ENCODE measurements at places on chromosomes 7 and 10.

GRCh38 chr7:158443014-158443687, 144.5 kb downstream of the PTPRN2 start:
- H3K27ac ChIP-seq: no peak overlapping the region
- no peaks in the 10 kb centered on the region for H3K36me3 ChIP-seq
- DNase-seq: no peak
- no peaks in the 10 kb centered on the region for H3K27me3 ChIP-seq

DNA sequence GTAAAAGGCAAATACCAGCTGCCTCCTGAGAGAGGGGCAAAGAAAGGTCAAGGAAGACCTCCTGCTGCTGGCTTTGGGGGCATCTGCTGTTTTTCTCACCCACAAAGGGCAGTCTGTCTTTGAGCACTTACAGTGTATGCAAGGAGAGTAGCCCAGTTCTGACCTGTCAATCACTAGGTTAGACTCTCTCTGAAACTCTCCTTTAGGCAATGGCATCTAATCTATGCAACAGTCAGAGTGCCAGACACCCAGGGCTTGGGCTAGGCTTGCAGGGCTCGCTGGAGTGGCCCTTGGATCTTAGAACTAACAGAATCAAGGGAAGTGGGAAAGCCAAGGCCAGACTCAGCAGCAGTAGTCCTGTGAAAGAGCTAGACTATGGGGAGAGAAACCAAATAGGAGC, 522.9 kb downstream of the NRG3 start:
- H3K27ac ChIP-seq: no peak overlapping the region
- no peak overlapping the region for H3K4me3 ChIP-seq
- H3K27me3 ChIP-seq: no peaks in the 10 kb centered on the region
- H3K36me3 ChIP-seq: no peaks in the 10 kb centered on the region
- H3K4me1 ChIP-seq: no peaks in the 10 kb centered on the region

DNA sequence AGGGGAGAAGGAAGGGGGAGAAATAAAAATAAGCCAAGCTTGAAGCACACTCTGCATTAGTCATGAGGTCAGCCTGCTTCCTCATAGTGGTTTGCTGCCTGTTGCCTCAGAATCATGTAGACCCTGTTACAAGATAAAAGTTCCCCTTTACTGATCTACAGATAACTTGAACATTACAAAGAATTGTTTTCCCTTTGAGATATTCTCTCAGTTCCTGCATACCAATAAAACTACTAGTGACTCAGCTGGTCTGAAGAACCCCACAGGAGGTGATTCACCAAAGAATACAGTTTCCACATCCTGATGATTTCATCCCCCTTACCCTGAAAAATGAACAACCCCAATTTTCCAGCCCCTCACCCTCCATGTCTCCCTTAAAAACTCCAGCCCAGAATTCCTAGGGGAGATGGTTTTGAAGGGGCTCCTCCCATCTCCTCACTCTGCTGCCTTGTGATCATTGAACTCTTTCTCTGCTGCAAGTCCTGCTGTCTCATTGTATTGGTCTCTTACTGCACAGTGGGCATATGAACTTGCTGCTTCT, 31.5 kb upstream of the NRP1 start:
- no peak overlapping the region for H3K4me3 ChIP-seq
- H3K27me3 ChIP-seq: no peaks in the 10 kb centered on the region
- H3K36me3 ChIP-seq: no peaks in the 10 kb centered on the region
- no peaks in the 10 kb centered on the region for H3K4me1 ChIP-seq
- H3K27ac ChIP-seq: peak overlapping the region; percentile 86
- peak; percentile 77 for DNase-seq

DNA sequence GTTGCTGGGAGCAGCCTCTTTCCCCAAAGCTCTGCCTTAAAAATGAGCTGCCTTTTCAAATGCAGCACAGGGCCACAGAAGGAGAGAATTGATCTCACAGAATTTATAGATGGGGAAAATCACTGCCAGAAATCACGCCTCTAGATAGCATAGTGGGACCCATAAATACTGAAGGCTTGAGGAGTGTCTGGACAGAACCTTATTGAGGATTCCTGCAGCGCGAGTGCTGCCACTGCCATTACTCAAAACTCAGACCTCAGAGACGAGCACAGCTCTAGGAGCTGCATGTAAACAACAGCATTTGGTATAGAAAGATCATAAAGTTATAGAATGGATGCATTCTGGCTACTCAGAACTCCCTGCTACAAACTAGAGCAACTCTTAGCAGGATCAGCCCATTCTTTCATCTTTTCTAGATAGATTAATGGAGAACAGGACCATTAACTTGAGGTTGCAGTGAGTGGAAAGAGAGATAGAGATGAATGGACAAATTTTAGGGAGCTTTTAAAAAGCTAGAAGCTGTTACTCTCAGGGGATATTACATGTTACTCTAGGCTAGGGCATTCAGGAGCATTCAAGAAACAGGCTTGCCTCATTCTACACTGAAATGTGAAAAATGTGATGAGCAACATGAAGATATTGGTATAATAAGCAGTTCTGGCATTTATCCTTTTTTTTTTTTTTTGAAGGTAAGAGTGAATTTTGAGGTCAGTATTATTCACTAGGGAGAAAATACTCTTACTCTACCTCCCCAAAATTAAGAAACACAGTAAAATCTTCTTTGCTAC, 267.2 kb upstream of the SLC26A5 start:
- H3K27me3 ChIP-seq: no peaks in the 10 kb centered on the region
- H3K36me3 ChIP-seq: no peaks in the 10 kb centered on the region
- H3K4me1 ChIP-seq: no peaks in the 10 kb centered on the region
- H3K4me3 ChIP-seq: no peak overlapping the region
- H3K27ac ChIP-seq: no peak overlapping the region

- H3K36me3 ChIP-seq: no peaks in the 10 kb centered on the region
- peaks cover 8% of the 10 kb centered on the region for H3K27me3 ChIP-seq
- H3K4me3 ChIP-seq: no peak overlapping the region
- no peaks in the 10 kb centered on the region for H3K4me1 ChIP-seq
- peak; percentile 22 for DNase-seq
- H3K27ac ChIP-seq: no peak overlapping the region
Observed at GRCh38 chr10:112307358-112308124, 24.3 kb downstream of the TECTB start.

DNA sequence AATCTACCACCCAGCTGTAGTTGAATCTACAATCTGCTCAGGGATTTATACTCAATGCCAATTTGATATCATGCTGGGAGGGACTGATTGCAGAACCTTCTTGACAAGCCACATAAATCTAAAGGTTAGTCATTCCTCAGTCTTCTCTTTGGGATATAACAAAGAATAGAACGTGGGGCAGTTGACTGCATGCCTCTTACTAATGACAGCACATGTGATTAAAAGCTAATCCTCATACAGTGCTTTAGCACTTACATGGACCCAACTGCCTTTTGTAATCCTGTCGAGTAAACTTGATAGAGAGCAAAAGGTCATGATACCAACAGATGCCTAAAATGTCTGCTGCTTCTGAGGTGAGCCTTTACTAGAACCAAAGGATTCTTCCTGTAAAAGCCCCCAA, 12.3 kb downstream of the KLHL7 start:
- H3K27ac ChIP-seq: no peak overlapping the region
- no peaks in the 10 kb centered on the region for H3K36me3 ChIP-seq
- H3K27me3 ChIP-seq: no peaks in the 10 kb centered on the region
- peaks cover 4% of the 10 kb centered on the region for H3K4me1 ChIP-seq
- no peak overlapping the region for H3K4me3 ChIP-seq

DNA sequence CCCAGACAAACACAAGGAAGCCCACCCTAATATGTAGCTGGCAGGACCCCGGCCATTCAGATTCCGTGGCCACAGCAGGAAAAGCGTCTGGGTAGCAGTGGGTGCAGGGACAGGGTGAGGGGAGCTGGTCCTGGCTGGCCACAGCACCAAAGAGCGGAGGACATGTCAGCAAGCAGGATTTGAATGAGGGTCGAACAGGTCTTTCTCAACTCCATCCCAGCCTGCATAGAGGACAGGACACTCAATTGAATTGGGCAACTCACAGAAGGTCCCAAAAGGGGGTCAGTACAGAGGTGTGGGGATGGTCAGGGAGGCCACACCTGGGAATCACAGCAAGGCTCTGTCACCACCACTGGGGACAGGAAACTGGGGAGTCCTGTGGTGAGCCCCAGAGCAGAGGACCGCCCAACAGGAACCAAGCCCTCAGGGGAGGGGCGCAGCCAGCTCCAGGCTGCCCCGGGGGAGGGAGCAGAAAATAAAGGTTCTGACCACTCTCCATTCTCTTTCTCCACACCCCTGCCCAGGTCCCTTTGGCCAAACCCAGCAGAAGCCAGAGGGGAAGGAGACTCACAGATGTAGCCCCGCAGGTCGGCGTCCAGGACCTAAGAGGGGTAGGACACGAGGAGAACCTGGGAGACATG, 108.7 kb upstream of the PPP2R2D start:
- no peak for DNase-seq
- no peaks in the 10 kb centered on the region for H3K4me1 ChIP-seq
- no peaks in the 10 kb centered on the region for H3K27me3 ChIP-seq
- no peak overlapping the region for H3K4me3 ChIP-seq

GRCh38 chr10:130921911-130922440, 389.5 kb downstream of the TCERG1L start:
- no peak overlapping the region for H3K4me3 ChIP-seq
- DNase-seq: no peak
- H3K36me3 ChIP-seq: no peaks in the 10 kb centered on the region
- no peak overlapping the region for H3K27ac ChIP-seq
- H3K4me1 ChIP-seq: no peaks in the 10 kb centered on the region

DNA sequence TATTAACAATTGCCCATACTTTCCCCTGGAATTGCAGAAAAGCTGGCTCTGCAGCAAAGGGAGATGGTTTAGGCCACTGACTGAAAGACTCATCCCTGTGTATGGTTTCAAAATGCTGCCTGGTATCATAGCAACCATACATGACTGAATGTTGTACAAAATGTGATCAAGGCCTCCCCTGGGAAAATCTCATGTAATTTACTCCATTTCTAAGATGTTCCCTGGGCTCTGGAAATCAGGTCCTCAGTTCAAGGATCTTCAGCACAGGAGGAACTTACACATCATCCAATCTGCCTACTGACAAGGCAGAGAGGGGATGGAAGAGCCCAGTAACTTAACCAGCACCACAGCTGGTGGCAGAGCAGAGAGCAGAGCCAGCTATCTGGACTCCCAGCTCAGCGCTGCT, 111.8 kb downstream of the JAZF1 start:
- peaks cover 3% of the 10 kb centered on the region for H3K36me3 ChIP-seq
- DNase-seq: peak; percentile 82
- H3K4me1 ChIP-seq: peaks cover 3% of the 10 kb centered on the region
- H3K4me3 ChIP-seq: no peak overlapping the region
- no peaks in the 10 kb centered on the region for H3K27me3 ChIP-seq

- H3K27me3 ChIP-seq: peaks cover 9% of the 10 kb centered on the region
- no peak overlapping the region for H3K27ac ChIP-seq
- H3K36me3 ChIP-seq: no peaks in the 10 kb centered on the region
- no peak for DNase-seq
- no peak overlapping the region for H3K4me3 ChIP-seq
Observed at GRCh38 chr7:142871260-142872105, 14.1 kb downstream of the TRPV6 start.

- peak overlapping the region; percentile 93 for H3K27ac ChIP-seq
- H3K4me1 ChIP-seq: peaks cover 7% of the 10 kb centered on the region
- H3K4me3 ChIP-seq: peak overlapping the region; percentile 65
- H3K36me3 ChIP-seq: no peaks in the 10 kb centered on the region
- H3K27me3 ChIP-seq: no peaks in the 10 kb centered on the region
Observed at GRCh38 chr10:17062955-17063484, 66.6 kb downstream of the CUBN start.

DNA sequence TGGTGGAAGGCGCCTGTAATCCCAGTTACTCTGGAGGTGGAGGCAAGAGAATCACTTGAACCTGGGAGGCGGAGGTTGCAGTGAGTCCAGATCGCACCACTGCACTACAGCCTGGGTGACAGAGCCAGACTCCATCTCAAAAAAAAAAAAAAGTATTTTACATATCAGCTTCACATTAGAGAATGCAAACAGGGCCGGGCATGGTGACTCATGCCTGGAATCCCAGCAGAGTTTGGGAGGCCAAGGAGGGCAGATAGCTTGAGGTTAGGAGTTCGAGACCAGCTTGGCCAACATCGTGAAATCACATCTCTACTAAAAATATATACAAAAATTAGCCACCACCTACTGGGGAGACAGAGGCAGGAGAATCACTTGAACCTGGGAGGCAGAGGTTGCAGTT, 31.6 kb downstream of the USP54 start:
- no peak overlapping the region for H3K4me3 ChIP-seq
- DNase-seq: no peak
- no peak overlapping the region for H3K27ac ChIP-seq
- peaks cover 1% of the 10 kb centered on the region for H3K4me1 ChIP-seq

DNA sequence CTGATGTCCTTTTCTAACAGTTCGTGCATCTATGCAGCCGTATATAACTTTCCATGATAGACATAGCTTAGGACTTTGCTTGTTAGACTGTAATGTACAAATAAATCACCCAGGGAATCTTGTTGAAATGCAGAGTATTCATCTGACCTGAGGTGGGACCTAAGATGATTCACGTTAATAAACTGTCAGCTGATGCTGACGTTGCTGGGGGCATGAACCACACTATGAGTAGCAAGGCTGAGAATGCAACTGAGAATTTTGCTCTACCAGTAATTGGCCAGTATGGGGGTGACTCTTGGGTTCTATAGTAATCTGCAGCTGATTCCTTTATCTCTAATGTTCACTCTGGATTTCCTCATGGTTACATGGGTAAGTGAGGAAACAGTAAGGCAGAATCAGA, 130.1 kb upstream of the MALRD1 start:
- H3K4me1 ChIP-seq: peaks cover 5% of the 10 kb centered on the region
- no peaks in the 10 kb centered on the region for H3K27me3 ChIP-seq
- no peak for DNase-seq
- H3K4me3 ChIP-seq: no peak overlapping the region
- H3K27ac ChIP-seq: peak overlapping the region; percentile 73

DNA sequence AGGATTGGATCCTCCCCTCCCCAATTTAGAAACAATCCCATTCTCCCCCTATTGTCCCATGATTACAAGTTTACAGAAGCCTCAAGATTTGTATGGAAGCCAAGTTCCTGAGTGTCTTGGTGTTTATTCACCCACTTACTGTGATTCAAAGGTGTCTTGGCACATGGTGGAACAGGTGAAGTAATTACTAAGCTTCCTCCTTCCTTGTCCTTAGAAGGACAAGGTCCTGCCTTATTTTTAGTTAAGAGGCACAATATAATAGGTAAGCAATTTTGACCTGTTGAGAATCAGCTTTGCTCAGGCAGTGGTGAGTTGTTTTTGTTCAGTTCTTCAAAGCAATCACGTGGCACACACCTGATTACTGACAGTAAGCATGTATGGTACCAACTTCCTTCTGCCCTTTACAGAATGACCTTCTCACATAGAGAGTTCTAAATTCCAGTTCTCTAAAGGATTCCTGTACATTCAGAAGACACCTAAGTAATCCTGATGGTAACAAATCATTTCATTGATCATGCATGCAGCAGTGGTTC, 60.7 kb upstream of the SLC13A1 start:
- no peaks in the 10 kb centered on the region for H3K27me3 ChIP-seq
- H3K36me3 ChIP-seq: no peaks in the 10 kb centered on the region
- no peak for DNase-seq
- no peaks in the 10 kb centered on the region for H3K4me1 ChIP-seq

GRCh38 chr7:103369432-103369831, 22.0 kb downstream of the PSMC2 start:
- no peaks in the 10 kb centered on the region for H3K27me3 ChIP-seq
- no peaks in the 10 kb centered on the region for H3K4me1 ChIP-seq
- DNase-seq: no peak

Measured in mesenchymal stem cell (in vitro differentiated cells and primary cell).